ENCODE measurements at places on chromosomes 6 and 20.
A peak's percentile ranks its signal among the peaks of the same experiment; 100 is the strongest.

GRCh38 chr6:10662742-10663141 lies 31.7 kb downstream of the C6orf52 start:
- no peak for DNase-seq

GRCh38 chr20:458776-459175 lies 3.6 kb downstream of the TBC1D20 start:
- no peak for DNase-seq

GRCh38 chr20:35615667-35616464 lies at the start of gene SPAG4:
Gene SPAG4 (plus strand): TSS chr20:35615829. CDS start chr20:35616004, 175 bp downstream.
- peak; percentile 100 for DNase-seq

DNA sequence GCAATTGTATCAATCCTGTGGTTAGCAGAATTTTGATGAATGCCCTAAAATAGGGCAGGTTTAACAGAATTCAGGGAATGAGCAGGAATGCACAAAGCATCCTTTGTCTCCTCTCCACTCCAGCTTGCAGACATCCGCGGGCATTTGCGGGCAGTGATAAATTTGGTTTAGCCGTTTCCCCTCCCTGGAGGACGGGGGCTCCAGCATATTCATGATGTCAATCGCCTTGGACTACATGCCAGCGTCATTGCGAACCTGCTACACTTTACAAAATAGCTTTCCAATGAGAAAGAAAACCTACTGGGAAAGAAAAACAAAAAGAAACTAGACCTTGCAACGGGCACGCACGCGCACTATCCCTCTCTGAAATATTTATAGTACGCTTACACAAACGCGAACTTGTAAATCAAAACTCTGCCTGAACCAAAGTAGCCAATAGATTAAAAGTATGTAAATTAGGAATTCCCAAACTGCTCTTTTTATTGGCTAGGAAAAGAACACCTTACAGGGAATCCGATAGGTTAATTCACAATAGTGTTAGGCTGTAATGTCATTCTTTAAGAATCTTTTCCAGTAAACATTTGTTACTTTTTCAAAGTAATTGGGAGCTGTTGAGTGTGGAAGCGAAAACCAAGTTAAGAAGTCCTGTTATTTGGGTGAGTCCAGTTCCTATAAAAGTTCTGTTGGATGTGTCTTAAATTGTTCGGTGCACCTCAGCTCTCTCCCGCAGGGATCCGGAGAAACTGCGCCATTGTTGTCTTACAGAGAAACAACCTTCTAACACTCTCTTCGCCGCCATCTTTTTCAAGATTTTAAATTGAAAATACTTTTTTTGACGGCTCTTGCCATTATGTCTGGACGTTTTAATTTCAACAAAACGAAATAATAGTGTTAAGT lies 136.7 kb downstream of the HFE start:
- DNase-seq, result peak; percentile 76

GRCh38 chr6:5425267-5425666 lies 164.0 kb downstream of the FARS2 start:
- DNase-seq, result no peak

DNA sequence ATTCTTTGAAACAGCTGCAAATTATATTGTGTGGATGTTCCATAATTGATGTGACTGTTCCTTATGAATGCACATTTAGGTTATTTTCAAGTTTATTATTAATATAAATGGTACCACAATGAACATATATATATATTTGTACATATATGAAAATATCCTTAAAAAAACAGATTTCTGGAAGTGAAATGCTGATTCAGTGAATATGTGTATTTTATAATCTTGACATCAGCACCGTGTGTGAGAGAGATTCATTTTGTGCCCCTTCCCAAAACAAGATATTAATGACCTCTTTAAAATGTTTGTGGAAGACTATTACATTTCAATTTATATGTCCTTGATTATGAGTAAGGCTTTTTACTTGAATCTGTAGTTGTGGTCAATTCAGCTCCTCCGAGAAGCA lies 75.7 kb upstream of the PTPRT start:
- DNase-seq, result no peak

DNA sequence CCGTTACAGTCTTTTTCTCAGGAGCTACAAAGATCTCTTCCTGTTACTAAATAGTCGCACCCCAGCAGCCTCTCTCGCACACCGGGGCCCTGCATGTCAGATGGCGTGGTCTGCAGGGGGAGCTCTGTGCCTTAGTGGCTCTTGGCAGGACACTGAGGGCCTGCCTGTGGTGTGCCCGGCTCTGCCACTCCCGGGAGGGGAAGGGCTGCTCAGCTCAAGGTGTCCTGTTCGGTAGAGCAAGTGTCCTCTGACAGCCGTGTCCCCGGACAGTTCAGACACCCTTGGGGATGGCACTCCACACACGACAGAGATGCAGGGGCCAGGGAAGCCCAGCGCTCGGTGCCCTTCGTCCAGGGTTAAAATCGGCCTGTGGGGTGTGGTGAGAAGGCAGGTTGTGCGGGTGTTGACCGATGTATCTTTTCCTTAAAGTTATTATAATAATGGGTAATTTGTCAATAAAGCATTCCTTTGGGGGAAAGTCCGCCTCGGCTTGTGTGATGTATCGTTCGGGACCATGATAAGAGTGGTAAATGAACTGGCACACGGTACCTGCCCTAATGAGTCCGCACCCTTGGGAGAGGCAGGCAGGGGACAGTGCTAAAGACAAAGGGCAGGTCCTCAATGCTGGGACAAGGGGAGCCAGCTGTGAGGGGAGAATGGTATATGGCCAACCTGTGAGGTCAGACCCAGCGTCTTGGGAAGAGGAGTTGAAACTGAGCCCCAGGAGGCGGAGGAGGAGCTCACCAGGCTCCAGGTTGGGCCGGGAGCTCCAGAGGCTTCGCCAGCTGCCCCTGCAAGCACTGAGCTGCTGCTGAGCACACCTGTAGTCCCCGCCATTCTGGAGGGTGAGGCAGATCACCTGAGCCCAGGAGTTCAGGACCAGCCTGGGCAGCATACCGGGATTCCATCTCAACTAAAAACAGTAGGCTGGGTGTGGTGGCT lies 3.6 kb upstream of the DNAJC5 start:
- DNase-seq, result no peak

GRCh38 chr6:149026530-149026942 lies 279.7 kb downstream of the UST start:
- DNase-seq, result peak; percentile 45

DNA sequence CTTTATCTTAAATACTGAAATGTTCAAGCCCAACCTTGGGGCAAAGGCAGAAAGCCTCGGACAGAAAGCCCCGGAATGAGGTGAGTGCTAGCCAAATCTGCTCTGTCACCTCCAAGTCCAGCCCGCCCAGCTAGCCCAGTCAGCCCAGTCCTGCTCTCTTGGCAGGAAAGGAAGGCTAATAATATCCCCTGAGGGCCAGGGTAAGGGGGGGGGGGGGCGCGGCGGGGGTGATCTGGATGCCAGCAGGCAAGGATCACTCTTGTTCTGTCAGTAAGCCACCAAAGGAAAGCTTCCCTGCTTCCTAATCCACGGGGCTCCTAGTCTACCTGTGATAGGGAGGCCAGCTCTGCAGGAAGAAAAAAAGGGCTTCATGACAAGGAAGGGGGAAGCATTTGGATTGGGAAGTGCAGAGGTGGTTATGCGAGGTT lies 1.1 kb downstream of the NDRG3 start:
- DNase-seq, result no peak

DNA sequence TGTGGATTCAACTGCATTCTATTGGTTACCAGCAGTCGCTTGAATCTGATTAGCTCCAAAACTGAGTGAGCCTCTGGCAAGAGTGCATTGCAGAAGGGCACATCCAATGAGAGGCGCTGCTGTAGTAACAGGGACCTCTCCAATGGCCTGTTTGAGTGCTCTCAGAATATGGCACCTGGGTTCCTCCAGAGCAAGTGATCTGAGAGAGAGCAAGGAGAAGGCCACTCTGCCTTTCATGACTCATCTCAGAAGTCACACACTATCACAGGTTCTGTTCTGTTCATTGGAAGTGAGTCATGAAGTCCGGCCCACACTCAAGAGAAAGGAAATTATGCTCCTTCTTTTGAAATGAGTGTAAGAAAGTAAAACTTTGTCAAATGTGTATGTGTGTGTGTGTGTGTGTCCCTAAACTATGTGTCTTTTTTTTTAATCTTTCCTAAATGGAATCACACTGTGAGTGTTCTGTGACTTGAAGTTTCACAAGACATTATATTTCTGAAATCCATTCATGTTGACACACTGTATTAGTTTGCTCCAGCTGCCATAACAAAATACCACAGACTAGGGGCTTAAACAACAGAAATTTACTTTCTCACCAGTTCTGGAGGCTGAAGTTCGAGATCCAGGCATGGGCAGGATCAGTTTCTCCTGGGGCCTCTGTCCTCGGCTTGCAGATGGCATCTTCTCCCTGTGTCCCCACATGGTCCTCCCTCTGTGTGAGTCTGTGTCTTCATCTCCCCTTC lies 138.3 kb upstream of the CDYL start:
- DNase-seq, result no peak

GRCh38 chr6:128161263-128161662 lies 260.4 kb upstream of the THEMIS start:
- DNase-seq, result no peak

DNA sequence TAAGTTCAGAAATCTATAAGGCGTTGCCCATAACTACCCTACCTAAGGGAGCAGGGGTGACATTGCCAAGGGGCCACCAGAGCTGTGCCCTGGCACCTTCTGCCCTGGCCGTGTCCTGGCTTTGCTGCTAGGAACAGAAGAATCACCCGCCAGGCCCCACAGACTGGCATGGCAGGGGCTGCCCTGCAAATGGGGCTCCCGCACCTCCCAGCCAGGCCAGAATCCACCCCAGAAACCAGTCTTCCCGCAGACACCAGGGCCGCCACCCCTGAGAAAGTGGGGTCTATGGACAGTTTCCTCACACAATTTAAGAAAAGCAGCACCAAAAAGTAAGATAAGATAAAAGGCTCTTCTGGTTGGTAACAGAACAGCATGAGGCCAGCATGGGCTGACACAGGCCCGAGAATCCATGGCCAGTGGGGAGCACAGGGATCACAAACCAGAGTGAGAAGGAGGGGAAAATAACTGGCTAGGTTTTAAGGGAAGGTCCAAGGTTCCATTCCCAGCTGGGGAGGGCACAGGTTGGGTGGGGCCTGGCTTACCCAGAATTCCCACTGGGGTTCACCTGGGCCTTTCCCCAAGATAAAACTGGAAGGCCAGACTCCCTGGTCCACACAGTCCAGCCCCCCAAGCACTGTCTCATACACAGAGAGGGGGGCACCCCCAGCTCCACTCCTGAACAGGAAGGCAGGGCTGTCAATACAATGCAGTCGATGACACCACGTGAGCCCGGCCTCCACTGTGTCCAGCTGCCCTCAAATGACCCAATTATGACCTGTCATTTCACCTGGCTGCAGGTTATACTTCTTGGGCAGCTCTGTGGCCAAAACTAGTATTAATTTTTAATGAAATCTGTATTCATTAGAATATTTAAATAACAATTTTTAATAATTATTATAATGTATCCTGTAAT lies 59.4 kb downstream of the PYGB start:
- DNase-seq, result no peak

DNA sequence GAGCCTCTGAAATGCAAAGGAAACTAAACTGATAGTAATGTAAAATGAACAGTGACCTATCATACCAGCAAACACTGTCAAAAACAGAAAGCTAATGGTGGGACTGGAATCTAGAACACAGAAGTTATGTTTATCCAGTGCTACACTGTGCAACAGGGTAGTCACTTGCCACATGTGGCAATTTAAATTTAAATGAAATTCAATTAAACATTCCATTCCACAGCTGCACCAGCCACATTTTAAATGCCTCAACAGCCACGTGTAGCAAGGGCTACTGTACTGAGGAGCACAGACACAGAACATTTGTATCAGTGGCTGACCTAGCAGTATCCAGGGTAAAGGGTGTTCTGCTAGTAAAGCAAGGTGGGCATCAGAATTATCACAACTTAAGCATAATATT lies 5.6 kb upstream of the POLR1H start:
- DNase-seq, result no peak

DNA sequence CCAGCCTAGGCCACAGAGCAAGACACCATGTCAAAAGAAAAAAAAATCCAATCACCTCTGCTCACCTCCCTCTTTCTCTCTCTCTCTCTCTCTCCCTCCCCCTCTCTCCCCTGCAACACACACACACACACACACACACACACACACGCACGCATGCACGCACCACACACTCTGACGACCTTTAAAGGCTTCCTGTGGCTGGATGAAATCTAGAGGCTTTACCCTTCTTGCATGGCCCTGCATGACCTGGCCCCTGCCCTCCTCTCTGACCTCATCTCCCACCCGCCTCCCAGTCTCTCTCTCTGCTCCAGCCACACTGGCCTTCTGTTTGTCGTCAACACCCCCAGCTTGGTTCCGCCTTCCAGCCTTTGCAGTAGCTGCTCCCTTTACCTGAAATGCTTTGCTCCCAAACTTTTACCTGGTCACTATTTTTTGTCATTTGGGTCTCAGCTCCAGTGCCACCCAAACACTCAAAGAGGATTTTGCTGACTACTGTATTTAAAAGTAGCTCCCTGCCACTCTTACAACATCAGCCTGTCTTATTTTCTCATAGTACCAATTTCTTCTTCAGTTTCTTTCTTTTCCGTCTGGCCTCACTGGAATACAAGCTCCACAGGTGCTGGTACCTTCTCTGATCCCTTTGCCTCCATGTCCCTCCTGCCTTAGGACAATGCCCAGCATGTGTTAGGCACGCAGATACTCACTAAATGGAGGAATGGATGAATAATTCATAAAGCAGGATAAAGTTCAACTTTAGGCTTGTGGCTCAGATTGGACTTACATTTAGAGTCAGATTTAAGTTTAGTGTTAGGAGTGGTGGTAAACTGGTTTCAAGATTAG lies 4.3 kb upstream of the LTA start:
- DNase-seq, result no peak

GRCh38 chr6:7859591-7859990 lies 51.0 kb downstream of the TXNDC5 start:
- DNase-seq, result no peak

- DNase-seq, result no peak
Observed at GRCh38 chr6:153957394-153957793, 81.6 kb upstream of the OPRM1 start.

DNA sequence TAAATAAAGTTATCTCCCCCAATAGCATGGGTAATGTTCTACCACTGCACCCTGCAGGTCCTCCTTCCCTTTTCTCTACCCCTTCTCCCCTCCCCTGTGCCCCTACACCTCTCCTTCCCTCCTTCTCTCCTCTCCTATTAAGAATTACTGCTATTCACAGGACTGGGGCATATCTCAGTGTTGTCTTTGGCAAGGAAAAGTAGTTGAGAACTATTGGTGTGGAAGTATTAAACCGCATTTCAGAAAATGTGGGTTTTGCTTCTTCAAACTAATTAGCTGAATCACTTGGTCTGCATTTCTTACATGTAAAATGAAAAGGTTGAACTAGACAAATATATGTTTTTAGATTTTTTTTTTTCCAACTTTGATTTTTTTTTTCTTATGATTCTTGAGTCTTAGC lies 296.3 kb downstream of the CDKAL1 start:
- no peak for DNase-seq

DNA sequence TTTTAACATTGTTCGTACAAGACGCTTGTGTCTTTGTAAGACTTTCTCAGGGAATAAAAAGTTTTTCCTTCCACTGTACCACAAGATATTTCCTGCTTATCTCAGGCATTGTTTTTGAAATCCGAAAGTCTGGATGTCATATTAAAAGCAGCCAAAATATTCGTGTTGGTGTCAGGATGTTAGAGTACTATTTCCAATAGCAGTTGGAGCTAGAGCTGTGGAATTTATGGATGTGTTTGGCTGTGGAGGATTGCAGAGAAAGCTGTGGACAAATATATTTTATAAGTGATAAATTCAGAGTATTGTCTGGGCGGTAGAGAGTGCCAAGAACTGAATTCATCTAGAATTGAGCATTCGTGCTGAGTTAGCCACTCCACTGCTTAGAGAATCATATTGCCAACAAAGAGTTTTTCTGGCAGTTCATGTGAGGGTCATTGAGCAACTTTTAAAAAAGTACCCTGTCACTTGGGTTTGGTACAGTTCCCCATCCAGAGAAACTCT lies 57.7 kb downstream of the ZDHHC14 start:
- DNase-seq, result no peak
